Adipocyte (in vitro differentiated cells): ENCODE measurements at places on chromosomes 3 and 15.
A peak's percentile ranks its signal among the peaks of the same experiment; 100 is the strongest.

GRCh38 chr3:81033684-81034083 lies 727.8 kb downstream of the GBE1 start:
- DNase-seq: no peak

DNA sequence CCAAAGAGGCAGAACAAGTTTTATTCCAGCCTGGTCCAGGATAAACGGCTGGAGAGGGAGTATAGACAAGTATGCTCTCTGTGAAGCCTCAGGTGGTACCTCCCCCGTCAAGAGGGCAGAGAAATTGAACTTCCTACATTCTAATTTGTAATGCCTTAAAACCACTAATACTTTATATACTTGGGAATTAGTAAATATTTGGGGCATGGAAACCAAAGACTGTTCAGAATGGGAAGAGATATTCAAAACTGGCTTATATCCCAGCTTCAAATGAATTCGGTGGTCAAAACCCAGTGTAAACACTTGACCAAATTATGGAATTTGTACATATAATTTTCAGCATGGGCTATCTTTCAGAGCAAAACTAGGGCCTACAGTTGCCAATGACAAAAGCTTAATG lies 122.6 kb downstream of the FBN1 start:
- DNase-seq: no peak

GRCh38 chr3:110016235-110016815 lies 679.0 kb upstream of the DPPA4 start:
- no peak for DNase-seq

DNA sequence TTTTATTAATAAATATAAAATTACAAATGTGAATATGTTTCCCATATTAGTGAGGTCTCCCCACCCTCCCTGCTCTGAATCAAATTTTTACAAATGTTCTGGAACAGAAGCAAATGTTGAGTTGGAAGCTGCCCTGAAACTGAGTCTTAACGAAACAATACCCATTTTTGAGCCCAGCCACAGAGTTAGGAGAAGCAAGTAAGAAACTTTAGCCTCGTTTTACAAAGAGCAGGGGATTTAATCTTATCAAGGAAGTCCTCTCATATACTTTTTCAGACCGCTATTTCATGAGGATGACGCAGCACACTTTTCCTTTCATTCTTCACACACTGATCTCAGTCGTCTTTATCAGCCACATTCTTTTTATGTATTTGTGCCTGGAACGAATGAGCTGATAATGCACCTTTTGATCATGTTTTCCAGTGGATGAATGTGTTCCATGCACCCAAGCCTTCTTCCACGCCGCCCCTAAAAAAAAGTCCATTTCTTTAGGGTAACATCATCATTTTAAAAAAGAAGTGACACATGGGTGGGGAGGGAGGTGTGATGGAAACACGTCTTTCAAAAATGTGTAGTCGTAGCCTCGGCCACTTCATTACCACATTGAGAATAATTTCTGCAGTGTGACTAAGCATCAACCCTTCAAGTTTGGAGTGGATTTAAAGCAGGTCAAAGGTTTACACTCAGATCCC lies 48.1 kb downstream of the SETMAR start:
- no peak for DNase-seq

GRCh38 chr3:189842681-189843602 lies 211.8 kb downstream of the TP63 start:
- DNase-seq: no peak

DNA sequence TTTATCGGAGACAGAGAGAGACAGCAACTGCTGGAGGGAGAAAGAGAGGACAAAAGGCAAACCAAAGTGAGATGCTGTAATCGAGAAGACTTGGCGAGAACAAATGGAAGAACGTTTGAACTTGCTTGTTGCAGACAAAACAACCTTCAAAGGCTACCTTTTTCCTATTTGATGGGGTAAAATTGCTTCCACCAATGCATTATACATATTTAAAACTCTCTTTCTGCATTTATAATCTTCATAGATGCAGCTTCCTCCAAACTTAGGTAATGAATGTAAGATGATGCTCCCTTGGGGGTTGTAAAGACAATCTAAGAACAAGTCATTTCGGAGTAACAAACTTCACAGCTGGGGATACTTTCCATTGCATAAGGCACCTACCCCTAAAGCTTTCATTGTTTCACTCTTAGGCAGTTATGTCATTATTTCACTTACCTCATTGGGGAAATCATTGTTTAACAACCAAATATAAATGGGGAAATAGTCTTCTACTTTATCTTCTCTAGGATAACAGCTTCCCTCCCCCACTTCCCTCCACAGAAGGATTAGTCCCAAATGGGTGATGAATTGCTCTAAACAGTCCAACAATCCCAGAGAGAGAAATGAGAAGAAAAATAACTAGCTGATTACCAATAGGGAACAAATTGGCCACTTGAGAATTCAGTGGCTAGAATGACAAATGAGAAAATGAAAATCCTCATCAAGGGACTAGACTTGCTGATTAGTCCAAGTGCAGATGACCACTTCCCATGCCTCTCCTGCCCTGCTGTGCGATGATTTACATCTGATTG lies 269.8 kb upstream of the ADAMTS9 start:
- DNase-seq: no peak

- no peak for DNase-seq
Measured at GRCh38 chr15:68232449-68232848, 2.9 kb upstream of the CLN6 start.

GRCh38 chr3:196656213-196656612 lies 16.7 kb downstream of the NRROS start:
- DNase-seq: no peak

DNA sequence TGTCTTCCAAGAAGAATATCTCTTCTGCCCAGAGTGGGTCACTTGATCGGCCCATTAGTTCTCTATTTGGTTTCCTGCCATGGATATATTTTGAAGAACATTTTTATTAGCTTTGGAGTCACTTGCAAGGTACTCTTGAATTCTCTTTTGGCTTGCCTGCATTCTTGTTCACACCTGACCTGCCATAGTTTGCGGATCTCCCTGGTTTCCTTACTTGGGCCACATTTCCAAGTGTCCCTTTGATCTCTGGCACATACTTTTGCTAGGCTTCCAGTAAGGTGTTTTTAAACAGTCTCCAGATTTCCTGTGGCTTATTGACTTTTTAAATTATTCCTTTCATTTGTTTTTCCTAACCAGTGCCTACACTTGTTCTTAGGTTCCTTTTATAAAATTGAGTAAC lies 488.5 kb upstream of the MDFIC2 start:
- no peak for DNase-seq

DNA sequence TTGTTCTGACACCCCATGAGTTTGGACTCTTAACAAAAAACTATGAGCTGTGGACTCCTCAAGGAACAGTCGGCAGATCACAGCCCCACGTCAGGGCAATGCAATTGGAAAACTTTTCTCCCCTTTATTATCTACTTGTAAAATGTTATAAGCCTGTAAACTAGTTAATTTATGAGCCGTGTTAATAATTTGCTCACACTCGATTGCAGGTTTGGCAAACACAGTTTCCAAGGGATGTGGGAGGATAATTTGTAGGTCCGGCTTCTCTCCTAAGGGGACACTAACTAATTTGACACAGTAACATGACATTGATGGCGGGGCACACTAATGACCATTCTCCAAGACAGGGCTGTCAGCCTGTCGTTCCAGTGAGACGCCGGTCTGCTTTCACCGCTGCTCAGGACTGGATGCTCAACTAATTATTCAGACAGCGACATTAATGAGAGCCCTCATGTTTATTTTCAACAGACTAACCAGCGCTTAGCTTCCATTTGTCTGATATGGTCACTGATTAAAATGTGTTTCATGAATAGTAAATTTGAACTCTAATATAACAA lies 222.1 kb downstream of the FOXP1 start:
- DNase-seq: no peak

DNA sequence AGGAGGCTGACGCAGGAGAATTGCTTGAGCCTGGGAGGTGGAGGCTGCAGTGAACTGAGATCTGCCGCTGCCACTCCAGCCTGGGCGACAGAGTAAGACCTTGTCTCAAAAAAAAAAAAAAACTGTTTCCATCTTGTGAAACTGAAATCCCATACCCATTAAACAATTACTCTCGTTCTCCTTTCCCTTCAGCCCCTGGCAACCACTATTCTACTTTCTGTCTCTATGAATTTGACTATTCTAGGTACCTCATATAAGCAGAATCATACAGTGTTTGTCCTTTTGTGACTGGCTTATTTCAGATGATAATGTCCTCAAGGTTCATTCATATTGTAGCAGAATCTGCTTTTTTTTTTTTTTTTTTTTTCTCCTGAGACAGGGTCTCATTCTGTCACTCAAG lies 51.5 kb upstream of the UBE2E1 start:
- no peak for DNase-seq

DNA sequence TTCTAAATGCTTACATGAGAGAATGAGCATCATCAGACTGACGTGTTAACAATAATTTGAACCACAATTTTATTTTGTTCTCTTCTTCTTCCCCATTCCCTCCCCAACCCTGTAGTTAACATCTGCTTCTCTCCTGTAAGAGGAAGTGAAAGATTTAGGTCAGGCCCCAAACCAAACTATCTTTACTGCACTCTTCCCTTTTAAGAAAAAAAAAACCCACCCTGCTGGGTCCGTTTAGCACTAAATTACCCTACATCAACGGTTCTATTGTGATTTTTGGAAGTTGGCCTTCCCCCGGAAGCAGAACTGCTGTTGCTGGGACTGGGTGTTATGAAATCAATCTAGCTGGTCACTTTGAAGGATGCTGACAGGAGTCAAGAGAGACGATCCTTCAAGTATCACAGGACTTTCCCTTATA lies 49.4 kb downstream of the NFKBIZ start:
- no peak for DNase-seq

DNA sequence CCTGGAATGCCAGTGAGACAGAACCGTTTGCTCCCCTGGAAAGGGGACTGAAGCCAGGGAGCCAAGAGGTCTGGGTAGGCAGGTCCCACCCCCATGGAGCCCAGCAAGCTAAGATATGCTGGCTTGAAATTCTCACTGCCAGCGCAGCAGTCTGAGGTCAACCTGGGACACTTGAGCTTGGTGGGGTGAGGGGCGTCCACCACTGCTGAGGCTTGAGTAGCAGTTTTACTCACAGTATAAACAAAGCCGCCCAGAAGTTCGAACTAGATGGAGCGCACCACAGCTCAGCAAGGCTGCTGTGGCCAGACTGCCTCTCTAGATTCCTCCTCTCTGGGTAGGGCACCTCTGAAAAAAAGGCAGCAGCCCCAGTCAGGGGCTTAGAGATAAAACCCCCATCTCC lies 33.6 kb downstream of the CEP70 start:
- no peak for DNase-seq

DNA sequence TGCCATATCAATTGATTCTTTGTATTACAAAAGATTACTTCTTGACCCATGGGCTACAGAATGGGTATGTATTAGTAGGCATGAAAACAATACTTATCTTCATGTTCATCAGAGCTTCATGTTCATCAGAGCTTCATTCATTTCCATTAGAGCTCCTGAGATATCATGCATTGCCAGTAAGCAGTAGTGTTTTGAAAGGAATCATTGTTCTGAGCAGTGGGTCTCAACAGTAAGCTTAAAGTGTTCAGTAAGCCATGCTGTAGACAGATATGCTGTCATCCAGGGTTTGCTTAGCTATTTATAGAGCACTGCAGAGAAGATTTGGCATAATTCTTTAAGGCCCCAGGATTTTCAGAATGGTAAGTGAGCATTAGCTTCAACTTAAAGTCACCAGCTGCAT lies 596.1 kb downstream of the ZNF385D start:
- DNase-seq: no peak

DNA sequence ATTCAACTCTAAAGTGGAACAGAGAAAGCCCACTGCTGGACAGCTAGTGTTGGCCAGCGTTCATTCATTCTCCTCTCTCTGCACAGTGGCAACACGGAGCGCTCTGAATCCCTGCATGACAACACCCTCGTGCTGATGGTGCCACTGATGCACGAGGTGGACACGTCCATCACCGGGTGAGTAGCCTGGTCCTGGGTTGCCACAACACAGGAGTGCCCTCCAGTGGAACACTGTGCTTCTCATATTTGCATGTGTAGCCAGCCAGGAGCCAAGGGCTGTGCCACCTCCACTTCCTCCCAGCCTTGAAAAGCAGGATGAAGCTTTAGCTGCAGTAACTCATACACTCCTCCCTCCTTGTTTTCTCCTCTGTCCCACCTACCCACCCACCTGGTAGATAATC lies 120.0 kb upstream of the CTDSPL start:
- peak; percentile 11 for DNase-seq

DNA sequence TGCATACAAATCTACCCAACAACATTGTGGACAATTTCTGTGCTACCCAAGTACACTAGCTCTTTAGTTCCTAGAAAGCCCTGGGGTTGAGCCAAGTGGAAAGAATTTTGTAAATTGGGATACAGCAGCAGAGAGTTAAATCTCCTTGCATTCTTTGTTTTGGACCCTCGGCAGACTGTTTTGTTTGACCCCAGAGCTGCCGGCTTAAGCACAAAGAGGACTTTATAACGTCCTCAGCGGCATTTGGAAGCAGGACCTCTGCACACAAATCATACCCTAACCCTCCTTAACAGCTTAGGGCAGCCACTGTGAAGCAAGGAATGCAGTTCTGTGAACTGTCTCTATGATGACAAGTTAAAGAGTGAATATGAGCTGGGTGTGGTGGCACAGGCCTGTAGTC lies 415.3 kb downstream of the CNTN4 start:
- DNase-seq: no peak

DNA sequence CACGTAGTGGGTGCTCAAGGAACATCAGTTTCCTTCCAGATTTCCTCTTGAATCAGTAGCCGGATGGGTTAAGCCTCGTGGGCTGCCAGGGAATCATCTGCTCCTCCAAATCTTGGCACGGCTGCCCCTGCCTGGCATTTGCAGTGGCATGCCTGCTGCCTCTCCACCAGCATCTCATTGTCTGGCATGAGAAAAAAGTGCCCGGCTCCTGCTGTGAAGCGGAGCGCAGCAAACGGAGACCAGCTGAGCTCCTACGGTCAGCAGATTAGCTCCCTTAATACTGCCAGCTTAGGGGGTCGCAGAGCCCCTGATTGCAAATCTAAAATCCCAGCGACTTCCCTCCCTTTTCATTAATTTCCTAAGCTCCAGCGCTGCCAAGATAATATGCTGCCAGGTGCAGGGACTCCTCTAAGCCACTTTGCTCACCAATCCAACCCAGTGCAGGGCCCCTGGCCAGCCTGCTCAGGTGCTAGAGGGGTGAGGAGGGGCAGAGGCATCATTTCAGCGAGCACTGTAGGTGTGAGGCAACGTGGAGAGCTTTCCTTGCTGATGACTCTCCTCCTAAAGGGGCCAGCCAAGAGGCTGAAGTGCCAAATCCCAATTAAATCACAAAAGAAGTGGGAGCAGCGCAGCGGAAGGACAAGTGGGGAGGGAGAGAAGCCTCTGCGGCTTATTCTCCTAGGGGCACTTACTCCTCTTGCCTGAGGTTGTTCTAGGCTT lies 49.6 kb upstream of the ST8SIA2 start:
- no peak for DNase-seq

GRCh38 chr3:13549623-13550422 lies 898 bp downstream of the FBLN2 start:
- DNase-seq: no peak

GRCh38 chr3:47622671-47623461 lies 44.2 kb upstream of the CSPG5 start:
- DNase-seq: no peak

DNA sequence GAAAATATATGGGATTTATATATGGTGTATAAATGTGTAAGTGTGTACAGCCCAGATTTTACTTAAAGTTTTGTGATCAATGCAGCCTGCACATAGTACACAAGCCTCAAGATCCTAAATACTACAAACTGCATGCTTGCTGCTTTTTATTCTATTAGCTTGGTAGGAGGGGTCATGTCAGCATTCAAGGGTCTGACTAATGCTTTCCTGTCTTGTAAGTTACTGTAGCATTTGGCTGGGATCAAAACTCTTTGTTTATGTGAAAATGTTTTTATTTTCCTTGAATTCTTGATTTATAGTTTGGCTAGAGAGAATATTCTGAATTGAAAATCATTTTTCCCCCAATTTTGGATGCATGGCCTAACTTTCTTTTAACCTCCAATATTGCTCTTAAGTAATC lies 370.9 kb downstream of the NSUN3 start:
- no peak for DNase-seq
